ENCODE measurements at places on chromosomes 1 and 21.

DNA sequence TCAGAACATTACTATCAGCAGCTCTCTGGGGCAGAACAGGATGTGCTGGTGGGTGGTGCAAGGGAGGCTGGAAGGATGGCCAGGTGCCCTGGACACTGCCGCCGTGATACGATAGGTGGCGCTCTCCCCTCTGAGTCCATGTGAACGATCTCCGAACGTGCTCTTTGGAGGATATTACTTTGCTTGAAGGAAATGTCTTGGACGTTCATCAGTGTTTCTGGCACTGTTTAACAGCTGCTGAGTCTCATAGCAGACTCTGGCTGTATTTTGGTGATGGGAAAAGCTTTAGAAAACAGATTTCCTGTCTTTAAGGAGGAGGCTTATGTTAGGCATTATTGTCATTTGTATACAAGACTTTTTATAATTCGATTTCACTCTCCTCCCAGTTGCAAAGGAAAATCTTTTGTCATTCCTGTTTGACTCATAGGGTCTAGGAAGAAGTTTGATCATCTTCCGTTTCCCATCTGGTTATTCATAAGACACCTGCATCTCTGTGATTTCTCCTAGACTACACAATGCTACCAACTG is 386.2 kb upstream of the ADGRL2 start:
- peak; percentile 52 for DNase-seq

DNA sequence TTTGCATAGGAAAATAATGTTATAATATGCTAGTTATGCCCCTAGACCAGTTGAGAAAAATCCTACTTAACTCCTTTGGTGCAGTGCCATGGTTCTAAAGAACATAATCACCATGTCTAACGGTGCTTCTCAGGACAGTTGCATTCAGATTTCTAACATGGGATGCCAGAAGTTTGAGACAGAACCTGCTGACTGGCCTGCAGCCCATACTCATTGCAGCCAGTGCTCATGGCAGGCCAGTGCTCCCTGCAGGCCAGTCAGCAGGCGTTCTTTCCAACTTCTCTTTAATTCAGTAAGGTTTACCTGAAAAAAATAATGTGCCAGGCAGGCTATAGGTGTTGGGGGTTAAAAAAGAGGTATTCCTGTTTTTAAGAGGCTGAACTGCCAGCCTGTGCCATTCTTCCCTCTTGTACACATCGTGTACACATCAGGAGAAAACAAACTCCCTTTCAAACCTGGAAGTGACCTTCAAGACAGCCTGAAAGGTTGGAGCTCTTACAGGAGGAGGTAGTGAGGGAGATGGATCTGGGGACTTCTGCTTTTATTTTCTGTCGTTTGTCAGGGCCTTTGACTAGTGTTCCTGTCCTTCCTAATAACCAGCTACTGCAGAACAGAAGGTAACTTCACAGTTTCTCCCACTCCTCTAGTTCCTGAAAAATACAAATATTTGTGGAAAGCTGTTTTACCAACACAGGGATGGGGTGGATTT is 146.0 kb upstream of the MAGI3 start:
- DNase-seq, result no peak

- no peak for DNase-seq
Measured at GRCh38 chr1:28329395-28330153, 734 bp downstream of the MED18 start.

DNA sequence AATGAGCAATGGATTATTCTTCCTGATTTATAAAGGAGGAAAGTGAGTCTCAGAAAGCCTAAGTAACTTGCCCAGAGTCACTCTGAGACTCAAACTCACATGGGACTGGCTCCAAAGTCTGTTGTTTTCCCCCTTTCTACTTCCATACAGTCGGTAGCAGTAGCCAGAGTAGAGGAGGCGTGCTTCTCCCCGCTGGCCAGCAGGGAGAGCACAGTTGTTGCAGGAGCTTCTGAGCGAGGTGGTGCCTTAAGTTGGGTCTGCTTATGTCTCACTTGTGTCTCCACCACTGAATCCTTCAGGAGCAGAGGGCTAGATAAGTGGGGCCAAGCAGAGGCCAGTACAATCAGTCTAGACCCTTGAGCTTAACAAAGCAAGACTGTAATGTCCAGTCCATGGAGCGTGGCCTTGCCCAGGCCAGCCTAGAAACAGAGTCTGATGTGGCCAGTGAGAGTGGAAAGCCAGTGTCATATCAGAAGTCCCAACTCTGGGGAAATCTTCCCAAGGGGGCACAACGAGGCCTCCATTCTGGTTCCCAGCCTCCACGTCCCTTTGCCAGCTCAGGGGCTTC is 181.9 kb downstream of the ZSCAN20 start:
- DNase-seq, result peak; percentile 12

GRCh38 chr1:44664730-44665370 is 9.4 kb downstream of the TMEM53 start:
- DNase-seq, result no peak

GRCh38 chr1:25725482-25725881 is 74.5 kb upstream of the SELENON start:
- DNase-seq, result no peak

DNA sequence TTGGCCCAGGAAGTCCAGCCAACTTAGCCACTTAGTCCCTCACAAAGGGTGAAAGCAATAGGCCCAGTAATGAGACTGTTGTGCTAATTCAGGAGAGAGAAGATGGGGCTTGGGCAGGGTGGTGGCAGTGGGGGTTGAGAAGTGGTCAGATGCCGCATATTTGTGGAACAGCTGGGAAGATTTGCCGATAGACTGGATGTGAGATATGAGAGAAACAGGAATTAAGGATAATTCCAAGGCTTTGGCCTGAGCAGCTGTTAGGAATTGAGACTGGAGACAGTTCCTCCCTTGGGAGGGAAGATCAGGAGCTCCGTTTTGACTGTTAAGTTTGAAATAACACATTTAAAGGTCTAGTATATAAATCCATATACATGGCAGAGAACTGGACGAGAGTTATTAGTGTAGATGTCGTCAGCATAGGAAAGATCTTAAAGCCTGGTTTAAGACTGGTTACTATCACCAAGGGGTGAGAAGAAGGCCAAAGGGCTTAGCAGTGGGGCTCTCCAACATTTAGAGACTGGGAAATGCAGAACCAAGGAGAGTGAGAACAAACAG is 323.7 kb upstream of the FAM78B start:
- DNase-seq, result no peak

DNA sequence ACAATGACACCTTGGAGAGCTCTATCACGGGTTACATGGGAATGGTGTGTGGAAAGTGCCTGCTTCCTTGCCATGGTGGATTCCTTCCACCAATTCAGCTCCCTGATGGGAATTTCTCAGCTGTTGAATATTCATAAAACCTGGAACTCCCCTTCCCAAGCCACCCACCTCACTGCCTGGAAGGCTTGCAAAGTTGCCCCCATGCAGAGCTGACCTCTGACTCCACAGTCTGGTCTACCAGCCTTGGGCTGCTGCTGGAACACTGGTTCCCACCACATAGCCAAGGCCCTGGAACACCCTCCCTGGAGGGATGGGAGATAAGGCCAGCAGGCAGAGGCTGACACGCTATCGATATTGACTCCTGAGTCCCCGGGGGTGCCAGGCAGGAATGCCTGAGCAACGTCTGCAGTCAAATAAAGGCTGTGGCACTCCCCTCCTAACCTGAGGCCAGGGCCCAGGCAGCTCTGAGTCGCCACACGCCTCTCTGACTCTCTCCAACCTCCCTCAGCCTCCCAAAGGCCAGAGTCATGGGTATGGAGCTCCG is 8.8 kb downstream of the CCDC24 start:
- DNase-seq, result no peak

GRCh38 chr1:224851210-224851847 is 78.1 kb upstream of the DNAH14 start:
- DNase-seq, result peak; percentile 61

DNA sequence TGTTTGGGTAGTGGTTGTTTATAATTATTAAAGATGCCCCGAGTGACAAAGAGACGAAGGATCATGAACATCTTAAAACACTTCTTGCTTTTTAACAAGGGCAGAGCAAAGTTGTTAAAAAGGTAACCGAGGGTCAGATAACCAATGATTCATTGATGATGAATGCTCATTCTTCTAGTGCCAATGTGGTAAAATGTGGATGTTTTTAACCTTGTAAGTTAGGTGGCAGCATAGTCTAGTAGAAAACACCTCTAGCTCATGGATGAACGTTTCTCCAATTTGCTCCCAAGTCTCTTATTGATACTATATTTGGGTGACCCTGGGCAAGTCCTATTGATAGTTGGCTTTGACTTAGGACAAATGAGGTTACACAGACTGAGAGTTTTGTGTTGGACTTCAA is 167.9 kb downstream of the KIF26B start:
- DNase-seq, result no peak

DNA sequence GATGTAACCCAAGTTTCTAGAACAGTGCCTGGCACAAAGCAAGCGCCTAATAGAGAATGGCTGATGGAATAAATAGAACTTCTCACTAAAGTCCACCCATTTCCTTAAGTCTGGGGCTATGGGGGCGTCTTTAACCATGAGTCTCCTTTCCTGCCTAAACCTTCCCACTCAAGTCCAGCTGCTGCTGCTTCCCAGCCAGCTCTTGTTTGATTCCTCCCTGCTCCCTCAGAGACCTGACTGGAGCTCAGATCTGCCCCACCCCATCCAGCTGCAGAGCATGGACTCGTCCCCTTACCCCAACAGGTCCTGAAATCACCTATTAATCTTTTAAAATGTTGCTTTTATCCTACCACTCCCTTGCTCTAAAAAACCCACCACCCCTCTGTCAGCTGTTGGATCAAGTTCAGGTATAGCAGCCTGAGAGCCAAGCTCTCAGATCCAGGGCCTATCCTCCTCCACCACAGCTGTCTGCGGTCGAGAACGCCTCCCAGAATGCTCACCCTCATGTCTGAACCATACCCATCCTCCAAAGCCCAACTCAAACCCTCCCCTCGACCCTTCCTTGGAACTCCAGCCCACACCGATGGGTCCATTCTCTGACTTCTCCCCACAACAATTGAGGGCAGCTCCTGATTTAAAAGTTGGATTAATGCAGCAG is 12.8 kb upstream of the GALNT2 start:
- no peak for DNase-seq

- no peak for DNase-seq
Measured at GRCh38 chr1:206784471-206784903, 12.2 kb upstream of the IL10 start.

DNA sequence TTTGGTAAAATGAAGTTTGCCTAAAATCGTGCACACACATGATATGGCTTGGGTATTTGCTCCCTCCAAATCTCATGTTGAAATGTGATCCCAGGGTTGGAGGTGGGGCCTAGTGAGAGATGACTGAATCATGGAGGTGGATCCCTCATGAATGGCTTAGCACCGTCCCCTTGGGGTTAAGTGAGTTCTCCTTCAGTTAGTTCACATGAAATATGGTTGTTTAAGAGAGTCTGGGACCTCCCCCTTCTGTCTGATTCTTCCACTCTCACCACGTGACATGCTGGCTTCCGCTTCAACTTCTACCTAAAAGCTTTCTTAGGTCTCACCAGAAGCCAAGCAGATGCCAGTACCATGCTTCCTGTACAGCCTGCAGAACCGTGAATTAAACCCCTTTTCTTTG is 58.4 kb downstream of the SIPA1L2 start:
- DNase-seq, result no peak

DNA sequence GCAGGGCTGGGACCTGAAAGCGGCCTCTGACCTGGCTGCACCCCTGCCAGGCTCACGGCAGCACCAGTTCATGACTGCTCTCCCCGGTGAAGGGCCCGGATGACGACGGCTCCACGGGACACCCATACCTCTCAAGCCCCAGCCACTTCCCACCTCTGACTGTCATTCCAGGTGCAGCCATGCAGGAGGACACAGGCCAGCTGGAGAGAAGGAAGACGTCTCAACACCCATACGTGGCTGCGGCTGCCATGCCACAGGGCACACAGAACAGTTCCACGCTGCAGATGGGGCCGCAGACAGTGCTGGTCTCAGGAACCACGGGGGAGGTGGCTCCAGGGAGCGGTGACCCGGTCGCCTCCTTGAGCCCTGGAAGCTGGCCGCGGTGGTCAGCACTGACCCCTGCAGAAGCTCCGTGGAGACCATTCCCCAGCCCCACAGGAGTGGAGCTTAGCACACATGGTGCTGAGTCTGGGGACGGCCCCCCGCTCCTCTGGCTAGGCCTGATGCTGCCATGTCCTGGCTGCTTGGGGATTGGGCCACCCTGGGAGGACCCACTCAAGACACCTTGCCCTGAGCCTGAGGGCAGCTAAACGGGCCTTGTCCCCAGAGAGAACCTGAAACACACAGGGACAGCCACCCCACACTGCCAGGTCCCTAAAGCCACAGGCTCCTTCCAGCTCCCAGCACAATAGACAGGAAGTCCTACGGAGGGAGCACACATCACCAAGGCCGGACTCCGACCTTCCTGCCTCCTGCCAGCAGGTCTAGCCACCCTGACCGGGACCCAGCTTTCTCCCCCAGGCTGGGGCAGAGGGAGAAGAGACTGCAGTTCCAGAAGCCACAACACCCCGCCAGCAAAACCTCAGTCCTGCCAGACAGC is 8.6 kb downstream of the WNT9A start:
- no peak for DNase-seq

DNA sequence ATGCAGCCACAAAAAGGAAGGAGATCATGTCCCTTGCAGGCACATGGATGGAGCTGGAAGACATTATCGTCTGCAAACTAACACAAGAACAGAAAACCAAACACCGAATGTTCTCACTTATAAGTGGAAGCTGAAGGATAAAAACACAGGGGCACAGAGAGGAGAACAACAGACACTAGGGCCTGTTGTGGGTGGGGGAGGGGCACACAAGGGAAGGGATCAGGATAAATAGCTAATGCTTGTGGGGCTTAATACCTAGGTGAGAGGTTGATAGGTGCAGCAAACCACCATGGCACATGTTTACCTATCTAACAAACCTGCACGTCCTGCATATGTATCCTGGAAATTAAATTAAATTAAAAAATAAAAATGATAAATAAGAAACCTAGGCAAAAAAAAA is 969.9 kb downstream of the TTLL7 start:
- DNase-seq, result no peak

DNA sequence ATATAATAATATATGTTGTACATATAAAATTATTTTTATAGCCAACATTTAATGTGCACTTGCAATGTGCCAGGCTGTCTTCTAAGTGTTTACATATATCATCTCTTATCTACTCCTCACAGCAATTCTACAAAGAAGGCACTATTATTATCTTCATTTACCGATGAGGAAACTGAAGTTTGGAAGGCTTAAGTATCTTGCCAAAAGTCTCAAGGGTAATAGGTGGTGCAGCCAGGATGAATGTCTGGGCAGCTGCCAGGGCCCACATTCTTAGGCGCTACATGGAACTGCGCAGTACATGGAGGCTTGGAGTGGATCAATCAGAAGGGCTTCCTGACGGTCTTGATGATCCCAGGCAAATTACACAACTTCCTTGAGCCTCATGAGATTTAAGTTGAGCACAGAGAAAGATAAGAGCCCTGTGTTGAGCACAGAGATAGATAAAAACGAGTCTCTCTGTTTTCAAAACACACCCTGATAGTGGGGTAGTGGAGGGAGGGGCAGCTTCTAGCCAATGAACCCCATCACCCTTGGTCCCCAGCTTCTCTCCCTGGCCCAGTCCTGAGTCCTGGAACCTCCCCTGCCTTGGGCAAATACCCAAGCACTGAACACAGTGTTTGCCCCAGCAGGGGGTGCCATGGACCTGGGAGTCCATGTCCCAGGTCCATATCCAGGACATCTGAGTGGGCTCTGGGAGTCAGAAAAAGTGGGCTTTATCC is 9.2 kb downstream of the POU3F1 start:
- DNase-seq, result peak; percentile 63

- DNase-seq, result peak; percentile 47
Measured at GRCh38 chr1:112298558-112298957, 97.5 kb upstream of the CTTNBP2NL start.
